ENCODE measurements at places on chromosomes 11 and 22.
A peak's percentile ranks its signal among the peaks of the same experiment; 100 is the strongest.

DNA sequence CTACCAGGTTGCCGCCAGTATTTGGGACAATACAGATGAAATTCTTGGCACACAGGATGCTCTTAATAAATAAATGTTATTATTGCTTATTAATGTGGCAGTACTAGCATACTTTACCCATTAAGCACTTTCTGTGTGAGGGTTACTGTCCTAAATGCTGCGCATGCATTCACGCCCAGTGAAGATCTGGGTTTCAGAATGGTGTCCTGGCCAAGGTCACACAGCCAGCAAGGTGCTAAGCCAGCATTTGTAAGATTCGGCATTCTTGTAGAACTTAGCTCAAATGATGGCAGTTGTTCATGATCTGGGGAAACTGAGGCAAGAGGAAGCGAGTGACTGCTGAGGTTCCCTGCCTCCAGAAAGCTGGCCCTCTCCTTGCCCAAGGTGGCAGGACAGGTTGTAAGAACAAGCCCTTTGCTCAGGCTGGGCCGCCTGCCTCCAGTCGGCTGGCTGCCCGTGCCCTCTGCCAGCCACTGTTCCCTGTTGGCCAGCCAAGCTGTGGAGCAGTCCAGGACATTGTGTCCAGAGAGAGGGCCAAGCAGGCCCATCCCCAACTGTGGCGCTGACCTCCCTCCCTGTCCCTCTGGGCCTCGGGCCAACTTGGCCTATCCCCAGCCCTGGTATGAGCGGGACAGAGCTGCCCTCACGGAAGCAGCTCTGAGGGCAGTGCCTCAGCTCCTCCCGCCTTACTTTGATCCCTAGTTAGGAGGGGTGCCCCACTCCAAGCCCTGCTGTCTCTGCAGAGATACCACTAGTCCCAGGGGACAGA, 28.8 kb downstream of the TOB2 start:
- DNase-seq = no peak

DNA sequence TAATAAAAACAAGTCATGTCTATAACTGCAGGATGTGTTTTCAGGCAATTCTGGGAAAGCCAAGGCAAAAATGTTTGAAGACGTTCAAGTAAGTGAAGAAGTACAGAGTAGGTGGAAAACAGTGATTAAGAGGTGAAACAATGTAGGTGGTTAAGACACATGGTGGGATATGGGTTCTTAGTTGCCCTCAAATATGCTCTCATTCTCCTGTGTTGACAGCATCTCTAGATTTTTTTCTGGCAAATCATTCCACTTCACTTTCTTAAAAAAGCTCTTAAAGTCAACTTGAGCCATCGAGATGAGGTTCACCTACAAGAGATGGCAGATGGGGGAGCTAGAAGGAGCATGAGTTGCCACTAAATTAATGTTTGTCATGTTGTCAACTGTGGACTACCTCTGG, 1041.0 kb upstream of the CNTN5 start:
- no peak for DNase-seq

DNA sequence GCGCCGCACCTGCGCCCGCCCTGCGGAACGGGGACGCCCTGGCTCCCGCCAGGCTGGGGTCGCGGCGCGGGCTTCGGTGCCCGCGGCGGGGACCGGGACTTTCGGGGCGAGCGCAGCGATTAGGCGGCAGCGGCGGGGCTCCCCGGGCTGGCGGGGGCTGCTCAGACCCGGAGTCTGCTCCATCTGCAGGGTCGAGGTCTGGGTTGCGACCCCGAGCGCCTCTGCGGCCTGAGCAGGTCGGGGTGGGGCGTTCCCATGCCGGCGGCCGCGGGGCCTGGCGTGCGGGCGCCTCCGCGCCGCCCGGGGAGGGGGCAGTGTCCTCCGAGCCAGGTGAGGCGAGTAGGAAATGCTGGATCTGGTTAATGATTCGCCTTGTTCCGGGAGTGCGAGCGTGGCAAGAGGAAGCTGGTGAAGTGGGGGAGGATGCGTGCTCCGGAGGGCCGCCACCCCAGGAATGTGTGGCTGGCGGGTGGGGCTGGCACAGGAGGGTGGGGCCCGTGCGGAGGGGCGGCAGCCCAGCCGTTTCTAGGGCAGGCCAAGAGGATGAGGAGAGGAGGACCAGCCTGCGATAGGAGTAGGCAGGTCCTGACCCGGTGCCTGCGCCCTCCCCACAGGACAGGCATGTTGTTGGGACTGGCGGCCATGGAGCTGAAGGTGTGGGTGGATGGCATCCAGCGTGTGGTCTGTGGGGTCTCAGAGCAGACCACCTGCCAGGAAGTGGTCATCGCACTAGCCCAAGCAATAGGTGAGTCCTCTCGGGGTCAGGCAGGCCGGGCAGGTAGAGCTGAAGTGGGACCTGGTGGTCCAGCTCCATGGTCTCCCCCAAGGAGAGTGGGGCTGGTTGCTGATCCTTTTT, 606 bp downstream of the RASSF7 start:
- DNase-seq = no peak

DNA sequence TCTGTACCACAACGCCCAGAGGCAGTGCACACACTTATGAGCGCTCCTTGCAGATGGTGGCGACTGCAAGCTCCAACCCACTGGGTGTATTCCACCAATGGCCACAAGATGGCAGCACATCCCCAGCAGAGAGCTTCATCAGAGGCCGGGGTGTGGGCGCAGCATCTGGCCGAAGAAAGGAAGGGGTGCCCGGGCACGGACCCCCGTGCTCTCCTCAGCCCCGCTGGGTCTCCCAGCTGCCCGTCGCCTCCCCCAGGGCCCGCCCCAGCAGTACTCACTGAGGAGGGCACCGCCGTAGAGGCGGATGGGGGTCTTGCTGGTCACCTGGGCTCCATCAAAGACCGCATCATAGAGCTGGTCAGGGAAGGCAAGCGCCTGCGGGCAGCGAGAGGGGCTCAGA, 14.2 kb downstream of the TP53I11 start:
- DNase-seq = peak; percentile 77

GRCh38 chr22:37638391-37639069, 939 bp upstream of the SH3BP1 start:
- no peak for DNase-seq

- no peak for DNase-seq
Observed at GRCh38 chr11:80542704-80543103, 1101.9 kb upstream of the TENM4 start.

DNA sequence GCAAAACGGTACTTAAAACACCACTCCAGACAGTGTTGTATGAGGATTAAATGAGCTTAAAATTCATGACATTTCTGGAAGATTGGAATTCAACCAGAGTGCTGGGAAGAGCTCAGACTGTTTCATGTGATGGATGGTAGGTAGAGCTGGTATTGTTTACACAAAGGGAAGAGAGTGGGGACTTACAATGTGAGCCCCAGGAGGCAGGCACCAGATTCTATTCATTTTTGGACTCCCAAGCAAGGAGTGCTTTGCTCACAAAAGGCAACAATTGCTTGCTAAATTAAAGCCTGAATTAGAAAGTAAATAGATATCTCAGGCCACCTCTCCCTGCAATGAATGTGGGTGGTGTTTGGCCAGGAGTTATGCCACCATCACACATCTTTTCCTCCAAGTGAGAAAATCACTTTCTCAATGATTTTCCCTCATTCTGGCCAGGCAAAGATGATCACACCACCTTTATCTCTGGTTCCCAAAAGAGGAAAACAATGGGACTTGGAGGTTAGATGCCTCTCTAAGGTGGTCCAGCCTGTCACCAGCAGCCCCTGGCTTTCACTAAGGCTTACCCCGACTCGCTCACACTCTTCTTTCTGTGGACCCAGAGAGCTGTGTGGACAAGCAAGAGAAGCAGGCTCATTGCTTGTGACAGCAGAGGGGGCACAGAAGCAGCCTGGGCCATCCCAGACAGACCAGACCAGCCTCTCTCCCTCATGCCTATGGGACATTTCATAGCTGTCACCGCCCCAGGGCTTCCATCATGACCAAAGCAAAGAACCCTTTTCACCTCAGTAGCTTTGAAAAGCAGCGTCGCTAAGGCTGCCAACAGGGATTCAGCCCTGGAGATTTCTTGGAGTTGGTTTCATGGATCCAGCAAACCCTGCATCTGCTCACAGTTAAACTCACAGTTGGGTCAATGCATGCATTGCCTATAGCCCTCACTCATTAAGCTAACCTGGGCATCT, 63.5 kb upstream of the DRD2 start:
- no peak for DNase-seq

- no peak for DNase-seq
Observed at GRCh38 chr22:36726007-36726380, 22.4 kb upstream of the CACNG2 start.

DNA sequence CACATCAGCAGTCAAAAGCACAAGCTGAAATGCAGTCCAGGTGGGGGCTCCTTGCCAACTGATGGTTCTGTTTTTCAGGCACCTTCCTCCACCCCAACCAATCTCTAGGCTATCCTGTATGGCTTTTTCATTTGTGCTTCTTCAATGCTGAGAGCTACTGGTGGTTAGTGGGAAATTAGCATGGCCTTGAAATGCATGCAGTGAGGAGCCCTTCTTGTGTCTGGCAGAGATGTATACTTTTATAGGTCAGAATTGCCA, 167.4 kb downstream of the NAV2 start:
- no peak for DNase-seq

- no peak for DNase-seq
Observed at GRCh38 chr11:45168366-45169130, 22.1 kb downstream of the PRDM11 start.

DNA sequence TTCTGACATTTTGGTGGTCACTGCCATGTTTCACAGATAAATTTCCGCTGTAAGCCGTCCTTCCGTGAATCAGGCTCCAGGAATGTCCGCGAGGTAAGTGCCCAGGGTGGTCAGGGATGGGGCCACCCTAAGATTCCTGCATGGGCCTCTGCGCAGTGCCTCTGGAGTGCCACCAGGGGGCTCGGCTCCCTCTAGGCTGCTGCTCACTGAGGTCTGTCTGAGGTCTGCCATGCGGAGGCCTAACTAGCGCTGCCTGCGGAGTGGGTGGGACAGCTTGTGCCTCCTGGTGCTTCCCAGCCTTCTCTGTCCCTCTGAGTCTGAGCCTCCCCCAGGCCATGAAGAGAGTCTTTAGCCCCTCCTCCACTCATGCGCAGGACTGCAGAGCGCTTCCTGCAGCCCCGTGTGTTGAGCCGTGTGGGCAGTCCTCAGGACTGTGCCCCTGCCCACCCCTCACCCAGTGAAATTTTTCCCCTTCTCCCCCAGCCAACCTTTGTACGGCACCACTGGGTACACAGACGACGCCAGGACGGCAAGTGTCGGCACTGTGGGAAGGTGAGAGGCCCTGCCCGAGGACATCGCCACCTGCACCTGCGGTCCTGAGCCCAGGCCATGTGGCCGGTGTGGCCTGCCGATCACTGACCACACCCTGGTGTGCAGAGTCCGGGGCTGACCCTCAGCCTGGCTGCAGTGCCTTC, 11.9 kb upstream of the MDK start:
- no peak for DNase-seq

Measured in D721Med (cell line).